ENCODE measurements at places on chromosomes 4 and X.

DNA sequence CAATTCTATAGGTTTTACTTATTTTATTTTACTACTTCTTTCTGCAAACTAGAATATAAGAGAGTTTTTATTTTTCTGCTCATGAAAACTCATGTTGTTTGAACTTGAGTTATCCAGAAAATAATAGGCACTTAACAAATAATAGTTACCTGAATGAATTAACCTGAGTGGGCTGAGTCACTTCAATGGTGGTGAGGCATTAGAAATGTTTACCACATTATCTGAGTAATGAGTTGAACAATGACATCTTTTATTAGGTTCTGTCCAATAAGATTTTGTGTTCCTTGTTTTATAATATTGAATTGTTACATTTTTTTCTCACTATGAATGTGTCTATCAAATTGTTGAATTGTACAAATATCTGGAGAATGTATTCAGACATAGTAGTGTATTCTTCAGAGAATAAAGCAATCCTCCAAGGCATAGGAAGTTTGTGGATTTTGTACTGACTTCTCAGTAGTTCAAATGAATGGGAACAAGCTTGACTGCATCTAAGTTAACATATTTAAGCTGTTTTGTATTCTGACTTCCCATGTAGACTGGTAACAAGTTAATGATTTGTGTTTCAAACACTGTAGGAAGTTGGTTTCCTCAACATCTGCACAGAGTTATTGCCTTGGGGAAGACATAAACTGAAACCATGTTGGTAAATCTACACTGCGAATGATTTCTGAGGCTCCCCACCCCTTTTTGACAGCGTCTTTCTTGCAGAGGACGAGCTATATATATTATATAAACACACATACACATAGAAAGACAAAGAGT lies 1808.9 kb upstream of the TENM3 start:
- DNase-seq: no peak

GRCh38 chr4:145890689-145891088 lies 47.9 kb downstream of the ZNF827 start:
- no peak for DNase-seq

GRCh38 chr4:73662709-73663546 lies 42.7 kb upstream of the RASSF6 start:
- no peak for DNase-seq

DNA sequence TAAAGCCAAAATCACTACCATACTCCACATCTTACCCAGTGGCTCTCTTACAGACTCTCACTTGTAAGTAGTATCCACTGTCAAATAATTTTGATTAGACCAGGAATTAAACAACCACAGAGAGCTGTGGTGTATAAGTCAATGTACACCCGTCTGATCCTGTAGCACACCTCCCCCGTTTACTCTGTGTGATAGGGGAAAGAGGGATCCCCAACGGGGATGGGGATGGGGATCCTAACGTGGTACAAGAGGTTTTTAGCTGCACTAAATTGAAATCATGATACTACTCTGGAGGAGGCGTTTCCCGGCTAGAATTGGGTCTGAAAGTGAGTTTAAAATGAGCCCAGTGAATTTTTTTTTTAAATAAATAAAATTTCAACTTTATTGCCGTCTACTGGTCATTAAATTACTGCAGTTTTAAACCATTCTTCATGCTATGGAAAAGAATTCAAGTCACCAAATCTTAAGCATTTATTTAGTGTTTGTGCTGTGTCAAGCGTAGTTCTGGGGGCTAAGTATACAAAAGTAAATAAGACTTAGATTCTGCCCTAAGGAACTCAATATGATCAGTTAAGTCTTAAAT lies 76.6 kb downstream of the INTS12 start:
- DNase-seq: no peak

DNA sequence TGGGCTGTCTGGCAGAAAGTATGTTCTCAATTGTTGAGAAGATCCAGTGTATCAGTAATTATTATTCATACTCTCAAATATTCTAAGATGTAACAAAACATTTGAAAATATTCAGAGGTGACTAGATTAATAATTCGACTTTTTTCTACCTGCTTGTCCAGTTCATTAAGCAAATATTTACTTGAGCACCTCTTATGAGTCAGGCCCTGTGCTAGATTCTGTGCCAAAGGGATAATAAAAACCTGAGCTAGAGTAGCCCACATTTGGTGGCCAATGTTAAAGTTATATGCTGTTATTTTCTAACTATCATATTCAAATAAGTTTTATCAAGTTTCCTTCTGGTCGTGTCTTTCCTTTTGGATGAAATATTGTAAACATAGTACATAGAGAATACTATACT lies 58.5 kb downstream of the ARHGAP10 start:
- no peak for DNase-seq

- DNase-seq: no peak
Measured at GRCh38 chr4:37236165-37236564, 8.4 kb upstream of the NWD2 start.

GRCh38 chr4:169064296-169064695 lies 54.2 kb upstream of the CBR4 start:
- no peak for DNase-seq

DNA sequence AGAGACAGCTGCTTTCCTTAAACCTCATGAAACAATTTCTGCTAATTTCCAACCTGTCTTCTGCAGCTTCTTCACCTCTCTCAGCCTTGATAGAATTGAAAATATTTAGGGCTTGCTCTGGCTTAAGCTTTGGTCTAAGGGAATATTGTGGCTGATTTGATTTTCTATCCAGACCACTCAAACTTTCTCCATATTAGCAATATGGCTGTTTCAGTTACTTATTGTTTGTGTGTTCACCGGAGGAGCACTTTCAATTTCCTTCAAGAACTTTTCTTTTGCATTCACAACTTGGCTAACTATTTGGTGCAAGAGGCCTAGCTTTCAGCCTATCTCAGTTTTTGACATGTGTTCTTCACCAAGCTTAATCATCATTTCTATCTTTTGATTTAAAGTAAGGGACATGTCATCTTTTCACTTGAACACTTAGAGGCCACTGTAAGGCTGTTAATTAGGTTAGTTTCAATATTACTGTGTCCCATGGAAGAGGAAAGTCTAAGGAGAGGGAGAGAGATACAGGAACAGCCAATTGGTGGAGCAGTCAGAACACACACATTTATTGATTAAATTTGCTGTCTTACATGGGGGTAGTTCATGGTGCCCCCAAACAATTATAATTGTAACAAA lies 213.2 kb downstream of the RASL11B start:
- DNase-seq: no peak

Data from stimulated activated CD8-positive, alpha-beta memory T cell treated with anti-CD3 and anti-CD28 coated beads, Interleukin-4, amount 100 ng/mL, for 1 hour (primary cell).